ENCODE measurements at places on chromosomes 5 and 9. TPM values are rescaled to one million over a fixed set of nuclear protein-coding genes. Genes with fewer than 3 reads are reported as not detected.

Gene ACTBL2
- not detected for total RNA-seq

Gene PCDHGA12
- total RNA-seq = 0.11 TPM

Gene DBH
- total RNA-seq = not detected

Gene FCN1
- total RNA-seq = not detected

Gene GDNF
- 0.60 TPM for total RNA-seq

Gene PCDHB10
- total RNA-seq = not detected

Gene BNC2
- total RNA-seq = not detected

Gene PPP2CA
- total RNA-seq = 179 TPM

Gene NTRK2
- 1.6 TPM for total RNA-seq

Gene DIRAS2
- not detected for total RNA-seq

Gene PKN3
- total RNA-seq = 28.0 TPM

Gene TRMT10B
- 12.1 TPM for total RNA-seq

Gene SEMA6A
- total RNA-seq = not detected

Gene CCDC69
- 31.4 TPM for total RNA-seq

Gene NRARP
- 9.3 TPM for total RNA-seq

Gene CDX1
- not detected for total RNA-seq

Gene DAB2
- total RNA-seq = not detected

Gene CCNI2
- total RNA-seq = 7.7 TPM

Gene EMB
- total RNA-seq = 77.6 TPM

Gene FAM221B
- total RNA-seq = not detected

Gene SLC6A3
- not detected for total RNA-seq

Gene PCDHA9
- total RNA-seq = not detected

Gene KCNIP1
- total RNA-seq = not detected

Gene DMRTA1
- not detected for total RNA-seq

Gene C9orf153
- 0.41 TPM for total RNA-seq

Gene PCDHGA6
- total RNA-seq = 0.48 TPM

Measured in activated T-helper 2 cell treated with anti-CD3 and anti-CD28 coated beads, Interferon-gamma antibody, Interleukin-2, Interleukin-4, amounts not matched to agents 10 μg/mL and 5 μg/mL and 100 μg/mL, durations not matched to agents 14 hours and 24 hours and 36 hours (primary cell).